CD4-positive, alpha-beta T cell treated with Interleukin-15 for 1 hour (primary cell): ENCODE measurements at places on chromosomes 12 and 14.
A peak's percentile ranks its signal among the peaks of the same experiment; 100 is the strongest.

- DNase-seq: no peak
These were observed 15.5 kb downstream of the BTBD7 start for GRCh38 chr14:93317210-93317874.

DNA sequence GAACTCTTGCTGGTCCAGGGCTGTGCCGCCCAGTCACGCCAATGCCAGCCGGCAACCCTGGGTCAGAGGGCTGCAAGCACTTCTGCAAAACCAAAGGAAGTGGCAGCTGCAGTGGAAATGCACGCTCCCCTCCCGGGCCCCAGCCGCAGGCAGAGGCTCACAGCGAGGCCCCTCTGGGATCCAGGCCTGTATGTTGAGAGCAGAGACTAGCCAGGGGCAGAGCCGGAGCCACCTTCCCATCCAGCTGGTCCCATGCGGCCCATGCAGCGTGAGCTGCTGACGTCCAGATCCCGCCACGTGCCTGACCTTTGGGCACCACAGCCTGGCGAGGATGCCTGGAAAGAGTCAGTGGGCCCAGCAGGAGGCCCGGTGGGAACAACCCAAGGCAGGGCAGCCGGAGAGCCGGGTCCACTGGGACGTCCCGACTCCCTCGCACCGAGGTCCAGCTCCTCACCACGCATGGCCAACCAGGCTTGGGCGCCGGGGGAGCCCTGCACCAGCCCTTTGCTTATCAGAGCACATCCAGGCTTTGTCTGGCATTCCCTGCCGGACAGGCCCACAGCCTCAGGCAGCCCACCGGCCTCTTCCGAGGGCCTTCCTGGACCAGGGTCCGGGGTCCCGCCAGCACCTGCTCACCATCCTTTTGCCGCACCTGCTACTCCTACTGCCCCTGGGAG, 4.3 kb downstream of the GPR132 start:
- peak; percentile 56 for DNase-seq

- DNase-seq: peak; percentile 45
These were observed 882 bp downstream of the HECTD1 start for GRCh38 chr14:31206536-31207286.

DNA sequence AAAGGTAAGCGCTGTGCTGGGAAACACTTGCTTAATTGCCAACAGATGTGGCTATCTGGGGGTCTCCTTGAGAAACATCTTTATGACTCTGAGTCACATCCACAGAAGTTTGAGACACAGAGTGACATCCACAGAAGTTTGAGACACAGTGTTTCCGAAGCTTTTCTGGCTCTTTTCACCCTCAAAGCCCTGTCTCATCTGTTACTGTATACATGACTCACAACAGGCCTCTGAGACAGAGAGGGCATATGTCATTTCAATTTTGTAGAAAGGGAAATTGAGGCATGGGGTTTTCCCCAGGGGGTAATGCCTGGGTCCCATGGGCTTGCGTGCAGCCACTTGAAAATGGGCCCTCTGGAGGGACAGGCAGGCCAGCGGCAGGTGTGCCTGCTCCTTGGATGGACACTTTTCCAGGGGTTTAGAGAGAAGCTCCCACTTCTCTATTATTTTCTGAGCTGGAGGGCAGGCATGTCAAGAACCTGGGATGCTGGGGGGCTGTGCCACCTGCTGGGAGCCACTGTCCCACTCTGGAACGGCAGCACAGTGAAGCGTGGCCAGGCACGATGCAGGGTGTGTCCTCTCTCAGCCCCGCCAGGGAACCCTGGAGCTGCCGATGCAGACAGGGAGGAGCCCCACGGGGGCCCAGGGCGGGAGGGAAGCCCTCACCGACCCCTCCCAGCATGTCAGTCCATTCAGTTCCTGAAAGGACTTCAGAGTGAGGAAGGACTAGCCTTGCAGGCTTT, 111.3 kb upstream of the FKBP4 start:
- DNase-seq: no peak

GRCh38 chr12:49790741-49791555, 37.3 kb downstream of the NCKAP5L start:
- no peak for DNase-seq

DNA sequence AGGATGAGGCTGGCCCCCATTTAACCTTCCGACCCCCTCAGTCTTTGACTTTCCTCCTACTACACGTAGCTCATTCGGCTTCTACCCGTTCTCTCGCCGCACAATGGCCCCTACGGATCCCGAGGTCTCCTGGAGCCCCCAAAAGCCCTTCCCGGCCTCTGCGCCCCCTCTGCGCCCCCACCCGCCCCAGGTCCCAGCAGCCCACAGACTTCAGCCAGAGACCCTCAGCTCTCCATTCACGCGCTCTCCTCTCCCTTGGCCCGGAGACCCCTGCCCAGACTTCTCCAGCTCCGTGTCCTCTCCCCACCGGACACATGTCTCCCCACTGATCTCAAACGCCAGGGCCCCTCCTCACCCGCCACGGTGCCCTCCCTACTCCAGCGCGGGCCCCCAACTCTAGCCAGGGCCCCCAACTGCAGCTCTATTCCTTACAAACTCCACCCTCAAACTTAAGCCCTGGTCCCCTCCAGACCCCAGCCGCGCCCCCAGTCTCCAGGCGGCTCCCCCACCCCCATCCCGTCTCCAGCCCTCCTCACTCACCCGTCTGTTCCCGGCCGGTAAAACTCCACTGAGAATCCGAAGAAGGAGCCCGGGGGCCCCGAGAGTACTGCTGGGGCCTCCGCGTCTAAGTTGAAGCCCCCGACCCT, 502 bp downstream of the ITGA5 start:
- no peak for DNase-seq

DNA sequence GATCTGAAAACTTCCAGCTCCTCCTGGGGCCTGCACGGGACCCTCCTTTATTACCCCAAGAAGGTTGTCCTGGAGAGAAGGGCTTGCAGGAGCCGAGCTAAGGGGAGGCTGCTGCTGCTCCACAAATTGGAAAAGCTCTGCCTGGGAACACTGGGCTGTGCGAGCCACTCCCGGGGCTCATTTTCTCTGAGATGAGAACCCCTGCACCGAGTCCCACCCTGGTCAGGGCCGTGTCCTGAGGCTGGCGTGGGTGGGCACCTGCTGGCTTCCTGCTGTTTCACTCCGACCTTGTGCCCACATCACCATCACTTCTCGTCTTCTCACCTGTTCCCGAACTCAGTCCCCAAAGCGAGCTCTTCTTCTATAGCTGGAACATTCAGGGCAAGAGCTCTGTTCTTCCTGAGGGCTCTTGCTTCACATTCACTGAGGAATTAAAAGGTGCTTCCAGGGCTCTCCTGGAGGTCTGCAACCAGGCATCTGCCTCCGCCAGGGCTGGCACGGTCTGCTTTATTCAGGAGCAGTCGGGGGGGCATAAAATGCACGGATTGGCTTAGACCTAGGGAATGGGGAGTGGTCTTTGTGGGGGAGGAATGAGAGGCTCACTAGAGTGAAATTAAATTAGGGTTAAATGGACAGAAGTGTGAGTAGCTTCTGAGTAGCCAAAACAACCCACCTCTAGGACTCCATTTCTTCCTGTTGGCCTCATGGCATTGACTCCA, 98.5 kb downstream of the ADGRD1 start:
- DNase-seq: no peak

DNA sequence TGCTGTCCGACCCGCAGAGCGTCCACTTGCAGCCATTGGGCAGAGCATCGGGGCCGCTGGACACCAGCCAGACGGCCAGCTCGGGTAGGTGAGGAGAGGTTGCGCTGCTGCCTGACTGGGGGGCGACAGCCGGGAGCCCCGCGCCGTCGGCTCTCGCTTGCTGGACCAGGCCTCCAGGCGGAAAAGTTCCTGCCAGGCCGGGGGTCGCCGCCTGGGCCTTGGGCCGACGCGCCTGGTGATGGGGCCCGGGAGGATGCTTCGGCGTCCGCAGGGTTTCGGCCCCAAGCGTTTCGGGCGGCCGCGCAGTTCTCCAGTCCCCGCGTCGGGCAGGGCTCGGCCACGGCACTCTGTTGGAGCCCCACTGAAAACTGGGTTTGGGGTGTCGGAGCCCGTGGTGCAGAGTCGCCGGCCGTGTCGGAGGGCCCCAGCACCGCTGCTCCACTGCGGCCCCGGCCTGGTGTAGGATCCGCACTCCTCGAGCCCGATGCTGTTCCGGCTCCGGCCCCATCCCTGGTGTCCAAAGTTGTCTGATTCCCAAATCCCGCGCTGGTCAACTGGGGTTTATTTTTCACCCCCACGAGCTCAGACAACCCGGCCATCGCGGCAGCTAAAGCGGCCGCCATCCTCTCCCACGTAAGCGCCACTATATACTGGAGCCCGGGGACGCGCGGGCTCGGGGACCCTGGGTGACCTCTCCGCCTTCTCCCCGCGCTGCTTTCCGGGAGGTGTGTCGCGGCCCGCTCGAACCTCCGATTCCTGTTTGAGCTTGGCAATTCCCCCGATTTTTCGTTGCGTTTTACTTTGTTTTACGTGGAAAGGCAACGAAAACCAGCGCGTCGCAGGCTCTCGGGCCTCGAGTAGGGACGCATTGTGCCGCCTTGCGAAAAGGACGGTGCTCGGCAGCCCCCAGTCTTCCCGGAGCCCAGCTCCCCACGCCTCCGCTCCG, 872 bp downstream of the VSX2 start:
- no peak for DNase-seq

- DNase-seq: no peak
These were observed 10.9 kb downstream of the TCHP start for GRCh38 chr12:109910969-109911348.

DNA sequence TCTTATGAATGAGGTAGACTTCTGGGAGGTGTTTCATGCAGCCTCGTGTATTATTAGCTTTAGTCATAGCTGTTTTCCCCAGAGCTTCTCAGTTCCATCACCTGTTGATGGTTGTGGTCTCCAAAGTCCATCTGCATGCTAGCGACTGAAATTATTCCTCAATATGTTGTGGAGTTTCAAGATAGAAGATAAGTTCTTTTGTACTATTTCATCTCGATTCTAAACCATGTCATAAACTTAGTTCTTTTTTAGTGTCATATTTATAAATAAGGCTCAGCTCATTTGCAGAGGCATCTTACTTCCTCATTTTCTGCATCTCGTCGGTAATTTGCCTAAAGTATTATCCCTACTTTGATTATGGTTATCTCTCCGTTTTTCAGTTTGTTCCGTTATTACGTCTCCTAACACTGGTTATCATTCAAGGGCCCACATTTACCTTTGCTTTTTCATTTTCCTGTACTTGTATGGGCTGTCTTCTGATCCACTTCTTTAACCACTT, 119.1 kb downstream of the ITPR2 start:
- DNase-seq: no peak

DNA sequence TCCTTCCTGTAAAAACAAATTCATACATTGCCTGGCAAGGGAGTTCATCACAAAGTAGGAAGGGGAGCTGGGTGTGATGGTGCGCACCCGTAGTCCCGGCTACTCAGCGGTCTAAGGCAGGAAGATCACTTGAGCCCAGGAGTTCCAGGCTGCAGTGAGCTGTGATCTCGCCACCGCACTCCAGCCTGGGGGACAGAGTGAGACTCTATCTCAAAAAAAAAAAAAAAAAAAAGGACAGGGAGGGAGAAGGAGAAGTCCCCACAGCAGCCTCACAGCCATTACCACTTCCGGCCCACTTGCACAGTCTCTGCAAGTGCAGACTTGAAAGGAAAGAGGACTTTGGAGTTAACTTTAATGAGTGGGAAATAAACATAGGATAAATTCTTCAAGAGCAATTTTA, 121.0 kb downstream of the FBXL14 start:
- peak; percentile 40 for DNase-seq
